NCI-H1436 treated with DMSO at 0.1 percent for 48 hours (cell line): ENCODE measurements at places on chromosomes 5 and 9.
A peak's percentile ranks its signal among the peaks of the same experiment; 100 is the strongest.

DNA sequence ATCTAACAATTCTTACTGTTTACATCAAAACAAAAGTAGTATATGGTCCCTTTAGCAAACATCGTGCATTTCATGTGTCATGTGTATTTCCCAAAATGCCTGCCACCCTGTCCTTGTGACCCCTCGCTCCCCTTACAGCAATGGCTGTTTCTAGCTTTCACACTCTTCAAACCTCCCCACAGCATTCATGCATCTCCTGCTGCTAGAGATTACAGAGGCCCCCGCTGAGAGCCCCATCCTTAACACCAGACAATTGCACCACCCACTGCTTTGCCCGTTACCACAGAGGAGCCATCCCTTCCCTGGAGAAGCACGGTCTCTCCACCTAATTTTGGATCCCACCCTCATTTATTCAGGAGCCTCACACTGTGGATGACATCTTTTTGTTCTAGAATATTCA, 149.7 kb upstream of the IRX4 start:
- DNase-seq: no peak

DNA sequence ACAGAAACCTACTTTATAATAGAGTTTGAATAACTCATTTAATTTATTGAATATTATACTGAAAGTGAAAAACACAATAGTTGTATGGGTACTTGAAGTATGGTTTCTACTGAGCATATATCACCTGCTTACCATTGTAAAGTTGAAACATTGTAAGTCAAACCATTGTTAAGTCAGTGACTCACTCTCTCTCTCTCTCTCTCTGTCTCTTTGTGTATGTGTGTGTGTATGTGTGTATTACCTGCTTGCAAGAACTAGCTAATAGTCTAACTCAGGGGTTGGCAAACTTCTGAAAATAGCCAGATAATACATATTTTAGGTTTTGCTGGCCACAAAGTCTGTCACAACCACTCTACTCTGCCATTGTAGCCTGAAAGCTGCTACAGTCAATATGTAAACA, 564.3 kb upstream of the ZNF608 start:
- no peak for DNase-seq

GRCh38 chr5:178668579-178668978, 41.7 kb upstream of the CLK4 start:
- no peak for DNase-seq

- no peak for DNase-seq
Observed at GRCh38 chr9:91783876-91784672, 166.0 kb downstream of the ROR2 start.

GRCh38 chr9:89538871-89539270, 41.0 kb upstream of the SEMA4D start:
- no peak for DNase-seq

GRCh38 chr5:91381774-91382359, 1.2 kb downstream of the ARRDC3 start:
- DNase-seq: peak; percentile 25

GRCh38 chr5:101024299-101024698, 121.2 kb upstream of the ST8SIA4 start:
- DNase-seq: no peak

DNA sequence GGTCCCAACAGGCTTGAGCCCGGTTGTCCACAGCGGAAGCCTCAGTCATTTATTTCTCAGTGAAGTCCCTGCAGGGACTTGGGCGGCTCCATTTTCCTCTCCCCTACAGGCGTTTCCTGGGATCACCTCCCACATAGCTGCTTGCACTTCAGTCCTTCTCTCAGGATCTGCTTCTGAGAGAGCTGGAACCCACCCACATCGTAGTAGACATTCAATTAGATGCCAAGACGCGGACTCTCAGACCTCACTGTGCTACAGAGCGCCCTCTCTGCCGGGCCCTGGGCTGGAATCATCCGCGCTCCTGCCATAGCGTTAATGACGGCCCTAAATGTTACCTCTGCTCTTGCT, 54.0 kb upstream of the ROR2 start:
- DNase-seq: no peak

DNA sequence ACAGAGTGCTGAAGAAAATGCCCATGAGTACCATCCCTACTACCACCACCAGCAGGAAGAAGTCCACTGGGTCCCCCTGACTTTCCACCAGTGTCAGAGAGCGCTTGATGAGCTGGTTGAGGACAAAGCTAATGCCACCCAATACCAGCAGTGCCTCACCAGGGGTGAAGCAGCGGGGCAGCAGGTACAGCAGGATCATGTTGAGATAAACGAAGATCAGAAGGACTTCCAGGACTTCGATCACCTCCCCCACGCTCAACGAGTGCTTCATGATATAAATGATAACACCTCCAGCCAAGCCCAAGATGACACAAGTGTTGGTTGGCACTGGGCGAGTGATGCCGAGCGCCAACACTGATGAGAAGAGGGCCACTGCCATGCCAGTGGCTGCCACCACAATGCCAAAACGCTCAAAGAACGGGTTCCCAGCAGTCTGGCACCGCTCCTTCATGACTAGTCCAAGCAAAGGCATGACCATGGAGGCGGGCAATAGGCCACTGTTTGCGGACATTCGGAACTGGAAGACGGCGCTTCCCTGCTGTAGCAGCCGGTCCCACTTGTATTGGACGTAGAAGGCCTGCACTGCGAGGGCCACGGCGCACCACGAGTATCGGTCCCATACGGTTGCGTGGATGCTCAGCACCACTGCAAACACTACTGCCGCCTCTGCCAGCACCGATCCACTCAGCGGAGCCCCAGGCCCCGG, 679 bp downstream of the DOLK start:
- no peak for DNase-seq

DNA sequence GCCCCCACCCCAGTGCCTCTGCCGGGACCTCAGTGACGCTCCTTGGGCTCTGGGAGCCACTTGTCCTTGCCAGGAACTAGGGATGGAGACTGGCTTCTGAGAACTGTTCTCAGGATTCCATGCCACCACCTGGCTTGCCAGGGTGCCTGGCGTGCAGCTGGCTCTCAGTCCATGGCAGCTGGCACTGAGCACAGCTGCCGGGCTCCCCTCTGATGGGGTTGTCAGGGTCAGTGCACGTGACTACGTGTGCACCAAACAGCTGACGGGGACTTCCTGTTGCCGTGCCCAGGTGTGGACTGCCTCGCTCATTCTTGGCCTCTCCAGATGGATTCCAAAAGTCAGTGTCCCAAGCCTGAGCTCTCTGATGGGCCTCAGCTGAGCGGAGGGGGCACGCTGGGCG, 9.4 kb downstream of the KCNT1 start:
- no peak for DNase-seq

DNA sequence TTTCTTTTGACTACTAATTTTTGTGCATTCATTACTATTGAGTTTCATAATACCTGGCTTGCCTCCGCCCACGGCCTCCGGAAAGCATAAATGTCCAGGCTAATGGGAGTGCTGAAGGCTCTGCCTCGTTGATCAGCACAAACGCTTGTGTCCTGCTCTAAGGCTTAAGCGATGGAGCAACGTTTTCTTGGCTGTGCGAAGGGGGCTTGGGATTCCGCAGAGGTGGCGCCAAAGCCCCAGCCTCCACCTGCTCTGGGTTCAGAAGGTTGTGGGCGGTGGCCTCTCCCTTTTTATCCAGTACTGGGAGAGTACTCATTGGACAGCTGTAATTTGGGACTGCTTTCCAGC, 19.7 kb downstream of the ANXA2R start:
- DNase-seq: no peak

DNA sequence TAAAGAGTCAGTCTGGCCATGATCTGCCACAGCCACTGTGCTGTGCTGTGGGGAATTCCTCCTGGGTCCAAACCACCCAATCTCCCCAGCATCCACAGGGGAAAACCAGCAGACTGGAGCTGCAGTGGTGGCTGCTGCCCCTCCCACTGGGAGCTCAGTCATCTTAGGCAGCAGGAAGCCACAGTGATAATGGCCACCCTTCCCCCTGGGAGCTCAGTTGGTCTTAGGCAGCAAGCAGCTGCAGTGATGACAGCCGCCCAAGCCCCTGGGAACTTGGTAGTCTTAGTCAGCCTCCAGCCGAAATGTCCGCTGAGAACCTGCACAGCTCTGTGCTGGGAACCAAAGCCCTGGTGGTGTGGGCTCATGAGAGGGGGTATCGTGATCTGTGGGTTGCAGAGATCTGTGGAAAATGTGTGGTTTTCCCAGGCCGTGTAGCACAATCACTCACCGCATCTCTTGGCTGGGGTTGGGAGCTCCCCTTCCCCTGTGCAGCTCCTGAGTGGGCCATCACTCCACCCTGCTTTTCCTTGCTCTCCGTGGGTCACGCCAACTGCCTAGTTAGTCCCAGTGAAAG, 38.4 kb upstream of the SMIM15 start:
- DNase-seq: no peak

GRCh38 chr5:112560371-112560770, 141.3 kb upstream of the EPB41L4A start:
- peak; percentile 52 for DNase-seq

- no peak for DNase-seq
Observed at GRCh38 chr5:43619380-43619779, 16.4 kb downstream of the NNT start.

DNA sequence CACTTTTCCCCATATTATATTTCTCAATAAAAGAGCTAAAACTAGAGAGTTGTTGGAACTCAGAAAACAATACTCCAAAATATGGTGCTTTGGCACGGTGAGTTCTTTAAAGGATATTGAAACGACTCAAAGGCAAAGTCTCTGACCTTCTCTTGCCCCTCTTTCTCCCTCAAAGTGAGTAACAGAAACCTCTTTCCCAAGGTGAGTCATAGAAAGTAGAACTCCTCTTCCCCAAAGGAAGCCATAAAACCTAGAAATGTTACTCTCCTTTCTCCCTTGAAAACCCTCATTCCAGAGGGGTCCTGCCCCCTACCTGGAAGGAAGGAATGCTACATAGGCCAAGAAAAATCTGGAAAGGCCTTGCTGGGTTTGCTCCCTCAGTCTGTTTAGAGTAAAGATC, 47.5 kb downstream of the RAPGEF6 start:
- no peak for DNase-seq

DNA sequence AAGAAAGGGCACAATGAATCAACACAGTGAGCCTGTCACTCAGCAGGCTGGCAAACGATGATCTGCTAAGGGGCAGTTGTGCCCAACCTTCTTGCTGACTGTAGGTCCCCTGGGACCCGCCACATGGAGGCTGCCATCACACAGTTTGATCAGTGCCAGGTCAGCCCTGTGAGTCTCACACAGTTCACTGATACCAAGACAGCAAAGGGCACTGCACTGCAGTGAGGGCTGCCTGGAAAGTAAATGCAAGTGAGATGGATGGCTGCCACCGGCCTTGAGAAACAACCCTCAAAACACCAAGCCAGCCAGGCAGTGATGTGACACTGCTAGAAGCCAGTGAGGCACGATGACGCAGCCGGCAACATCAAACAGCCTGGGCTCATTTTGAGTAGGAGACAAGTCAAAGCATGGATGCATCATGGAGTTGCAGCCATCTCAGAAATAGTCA, 30.3 kb downstream of the FOXD1 start:
- DNase-seq: no peak

DNA sequence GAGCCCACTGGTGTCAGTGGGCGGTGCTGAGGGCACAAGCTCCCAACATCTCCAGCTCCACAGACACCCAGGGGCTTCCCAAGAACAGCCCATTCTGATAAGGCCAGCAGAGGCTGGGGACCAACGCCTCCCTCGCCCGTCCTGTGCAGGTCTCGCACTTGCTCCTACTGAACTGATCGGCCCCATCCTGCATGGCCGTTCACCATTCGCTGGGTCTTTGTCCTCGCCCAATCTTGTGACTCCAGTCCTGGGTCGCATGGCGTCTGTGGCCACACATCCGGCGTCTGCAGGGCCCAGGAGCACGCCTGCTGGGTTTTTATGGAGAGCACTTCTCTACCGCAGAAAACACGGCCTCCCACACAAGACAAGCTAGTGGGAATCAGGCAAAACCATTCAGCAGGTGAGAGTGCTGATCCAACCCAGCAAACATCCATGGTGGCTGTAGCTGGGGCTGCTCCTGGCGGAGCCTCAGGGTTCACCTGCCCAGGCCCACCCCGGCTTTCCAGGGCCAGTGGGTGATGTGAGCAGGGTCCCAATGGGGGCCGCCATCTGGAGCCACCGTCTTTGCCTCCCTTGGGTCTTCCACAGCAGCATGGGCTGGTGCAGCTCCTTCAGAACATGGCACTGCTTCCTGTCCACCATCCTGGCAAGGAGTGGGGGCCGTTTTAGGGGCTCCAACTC, 7.4 kb downstream of the LRRC14B start:
- DNase-seq: no peak

DNA sequence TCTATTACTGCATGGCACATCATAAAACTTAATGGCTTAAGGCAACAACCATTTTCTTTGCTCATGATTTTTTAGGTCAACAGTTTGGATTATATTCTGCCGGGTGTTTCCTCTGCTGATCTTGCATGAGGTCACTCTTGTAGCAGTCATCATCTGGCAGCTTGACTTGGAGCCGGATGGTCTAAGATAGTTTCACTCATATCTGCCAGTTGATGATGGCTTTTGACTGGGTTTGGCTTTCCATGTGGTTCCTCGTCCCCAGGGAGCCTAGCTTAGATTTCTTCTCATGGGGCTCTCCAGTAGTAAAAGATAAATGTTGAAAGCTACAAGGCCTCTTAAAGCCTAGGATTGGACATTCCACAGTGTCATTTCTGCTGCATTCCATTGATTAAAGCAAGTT, 27.4 kb downstream of the LNPEP start:
- no peak for DNase-seq

- no peak for DNase-seq
Observed at GRCh38 chr5:12566441-12566840, 662.2 kb upstream of the CTNND2 start.

- DNase-seq: no peak
Observed at GRCh38 chr9:73138516-73138915, 13.1 kb upstream of the ANXA1 start.

DNA sequence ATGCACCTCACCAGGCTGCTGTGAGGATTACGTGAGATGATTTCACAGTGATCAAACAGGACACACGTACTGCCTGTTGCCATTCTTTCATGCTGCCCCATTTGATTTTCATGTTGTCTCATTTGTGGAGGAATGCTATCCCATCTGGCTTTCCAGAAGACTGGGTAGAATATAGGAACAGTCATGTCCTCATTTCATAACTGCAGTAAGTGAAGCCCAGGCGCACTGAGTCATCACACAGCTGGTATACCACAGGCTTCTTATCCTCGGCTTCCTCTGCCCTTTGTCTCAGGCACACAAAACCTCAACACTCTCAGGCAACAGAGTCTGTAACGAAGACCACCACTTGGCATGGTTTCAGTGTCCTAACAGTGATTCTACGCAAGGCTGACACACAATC, 62.3 kb downstream of the LHFPL2 start:
- DNase-seq: no peak

- no peak for DNase-seq
Observed at GRCh38 chr9:75964427-75964826, 74.0 kb downstream of the PCSK5 start.

DNA sequence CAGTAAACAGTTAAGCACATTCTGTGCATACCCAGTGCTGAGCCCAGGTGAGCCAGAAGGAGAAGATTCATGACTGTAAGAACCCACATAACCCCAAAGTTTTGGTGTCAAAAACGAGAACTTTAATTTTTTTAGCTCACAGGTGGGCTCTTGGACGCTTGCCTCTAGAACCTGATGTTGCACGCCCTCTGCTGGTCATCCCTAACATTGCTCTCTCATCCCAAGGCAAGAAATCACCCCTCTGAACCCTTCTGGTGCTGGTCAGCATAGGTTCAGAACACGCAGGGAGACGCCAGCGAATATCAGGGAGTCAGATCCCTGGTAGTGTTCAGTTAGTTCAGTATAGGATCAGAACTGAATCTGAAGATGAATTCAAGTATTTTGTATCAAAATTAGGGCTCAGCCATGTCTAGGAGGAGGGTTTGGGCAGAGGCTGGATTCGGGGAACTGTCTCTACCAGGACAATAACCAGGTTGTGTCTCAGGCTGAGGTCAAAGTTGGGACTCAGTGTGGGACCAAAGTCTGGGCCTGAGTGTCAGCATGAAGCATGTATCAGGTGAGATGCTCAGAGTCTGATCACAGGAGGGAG, 4.1 kb upstream of the DNAJB5 start:
- no peak for DNase-seq
